Dermis blood vessel endothelial cell (primary cell): ENCODE measurements at places on chromosomes 1 and 21.

DNA sequence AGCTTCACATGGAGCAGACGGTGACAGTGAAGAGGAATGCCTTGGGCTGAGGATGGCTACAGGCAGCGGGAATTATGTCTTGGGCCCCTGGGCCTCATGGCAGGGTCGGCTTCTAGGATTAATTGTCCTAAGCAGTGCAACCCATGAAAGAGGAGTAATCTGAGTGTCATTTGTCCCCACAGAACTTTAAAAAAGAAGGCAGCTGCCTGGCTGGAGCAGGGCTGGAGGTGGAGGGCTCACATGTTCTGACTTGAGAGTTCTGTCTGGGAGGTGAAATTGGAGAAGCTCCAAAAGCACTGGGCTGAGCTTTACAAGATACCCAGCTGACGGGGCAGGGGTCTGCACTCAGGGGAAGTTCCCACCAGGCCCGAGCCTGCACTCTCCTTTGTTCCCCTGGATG is 22.6 kb downstream of the CACNA1S start:
- no peak for DNase-seq

- DNase-seq = peak; percentile 60
These were observed 279.8 kb upstream of the VAMP3 start for GRCh38 chr1:7491109-7491817.

DNA sequence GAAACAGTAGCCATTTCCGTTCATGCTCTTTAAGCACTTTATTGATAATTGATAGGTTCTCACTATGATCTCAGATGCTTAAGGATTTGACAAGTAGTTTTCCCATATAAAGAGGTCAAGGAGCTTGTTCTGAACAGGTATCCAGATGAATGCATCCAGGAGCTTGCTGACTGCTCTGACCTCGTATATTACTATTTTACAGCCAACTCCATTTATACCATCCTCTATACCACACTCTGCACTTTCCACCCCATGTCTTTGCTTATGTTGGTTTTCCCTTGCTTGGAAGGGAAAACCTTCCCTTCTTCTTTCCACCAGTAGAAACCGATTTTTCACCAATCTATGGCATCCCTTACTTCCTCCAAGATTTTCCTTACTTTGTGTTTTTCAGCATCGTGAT is 107.2 kb downstream of the LHX9 start:
- DNase-seq = no peak

- no peak for DNase-seq
These were observed 109.2 kb downstream of the USP25 start for GRCh38 chr21:15839026-15839425.

DNA sequence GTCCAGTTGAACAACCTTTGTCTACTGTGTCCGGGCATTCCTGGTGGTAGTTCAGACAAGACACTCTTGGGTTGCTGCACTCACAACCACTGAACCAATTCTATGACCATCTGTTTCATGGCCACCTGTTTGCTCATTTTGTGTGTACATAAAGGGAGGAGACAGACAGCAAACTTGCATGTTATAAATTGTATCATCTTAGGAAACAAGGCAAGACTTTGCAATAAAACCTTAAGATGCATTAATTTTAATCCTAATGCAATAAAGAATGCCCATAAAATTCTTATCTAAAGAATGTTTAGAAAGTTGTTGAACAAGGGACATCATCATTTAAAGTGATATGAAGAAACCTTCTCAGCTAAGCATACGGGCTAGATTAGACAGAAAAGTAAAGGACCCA is 34.8 kb downstream of the ADAM30 start:
- DNase-seq = no peak

DNA sequence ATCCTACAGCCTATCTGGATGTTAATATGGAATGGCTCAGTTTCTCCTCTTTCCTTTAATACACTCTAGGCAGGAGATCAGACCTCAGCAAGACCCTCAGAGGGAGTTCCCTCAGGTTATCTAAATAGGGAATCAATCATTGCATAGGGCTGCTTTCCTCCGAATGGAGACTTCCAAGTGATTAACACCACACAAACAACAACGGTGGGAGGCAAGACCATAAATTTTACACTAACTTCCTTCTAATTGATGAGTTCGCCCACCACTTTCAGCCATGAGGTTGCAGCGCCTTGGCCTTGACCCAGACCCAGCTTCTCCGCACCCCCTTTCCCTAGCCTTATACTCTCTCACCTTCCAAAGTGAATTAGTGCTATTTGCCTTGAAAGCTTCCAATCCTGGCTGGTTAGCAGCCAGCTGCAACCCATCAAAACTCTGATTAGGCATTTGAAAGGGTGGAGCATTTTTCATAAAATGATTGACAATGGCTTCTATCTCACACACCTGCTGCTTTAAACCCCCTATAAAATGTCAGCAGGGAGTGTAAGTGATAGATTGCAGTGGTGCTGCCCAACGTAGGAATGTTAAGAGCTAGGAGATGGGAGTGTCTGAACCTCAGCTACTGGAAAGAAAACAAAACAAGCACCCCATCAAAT is 534.9 kb upstream of the USP24 start:
- DNase-seq = no peak

DNA sequence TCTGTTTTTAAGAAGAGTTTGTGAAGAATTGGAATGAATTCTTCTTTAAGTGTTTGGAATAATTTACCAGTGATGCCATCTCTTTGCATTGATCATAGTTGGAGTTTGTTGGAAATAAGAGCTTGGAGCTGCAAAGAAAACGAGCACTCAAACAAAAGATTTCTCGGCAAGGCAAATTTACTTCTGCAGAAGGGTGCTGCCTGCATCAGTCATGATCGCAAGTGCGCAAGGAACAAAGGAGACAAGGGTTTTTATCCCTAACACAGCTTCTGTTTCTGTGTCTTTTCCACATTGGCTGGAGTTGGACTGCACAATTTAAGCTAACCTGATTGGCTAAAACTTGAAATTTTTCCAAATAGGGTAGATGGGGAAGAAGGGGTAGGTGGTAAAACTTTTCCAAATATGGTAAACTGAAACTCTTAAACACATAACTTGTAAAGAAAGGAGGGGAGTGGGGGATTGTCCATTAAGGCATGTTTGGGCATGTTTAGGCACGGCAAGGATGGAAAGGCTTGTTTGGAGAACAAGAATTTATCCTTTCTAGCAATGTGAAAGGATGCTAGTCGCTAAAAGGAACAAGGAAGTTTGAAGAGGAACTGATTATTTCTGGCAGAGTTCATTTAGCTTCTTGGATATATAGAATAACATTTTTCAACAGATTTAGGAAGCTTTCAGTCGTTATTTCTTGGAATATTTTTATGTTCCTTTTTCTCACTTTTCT is 3.5 kb upstream of the AADACL4 start:
- DNase-seq = peak; percentile 17

- DNase-seq = no peak
These were observed 47.1 kb downstream of the PHACTR4 start for GRCh38 chr1:28416509-28417194.

- no peak for DNase-seq
These were observed 125.6 kb downstream of the SPATA46 start for GRCh38 chr1:162251102-162251501.

DNA sequence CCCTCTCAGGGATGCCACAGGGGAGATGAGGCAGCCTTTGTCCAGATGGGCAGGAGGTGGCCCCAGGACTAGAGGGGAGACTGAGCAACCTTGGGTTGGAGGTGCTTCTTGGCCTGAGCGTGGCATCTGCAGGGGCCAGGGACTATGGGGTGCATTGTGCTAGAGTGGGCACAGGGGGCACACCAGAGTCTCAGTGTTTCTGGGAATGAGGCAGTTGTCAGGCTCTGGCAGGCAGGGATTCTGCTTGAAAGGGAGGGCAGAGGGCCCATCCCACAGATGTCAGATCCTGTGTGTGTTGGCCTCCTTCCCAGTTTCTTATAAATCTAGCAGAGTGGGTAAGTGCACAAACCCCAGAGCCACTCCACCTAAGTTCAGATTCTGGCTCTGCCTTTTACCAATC is 13.7 kb downstream of the LGR6 start:
- DNase-seq = peak; percentile 71

DNA sequence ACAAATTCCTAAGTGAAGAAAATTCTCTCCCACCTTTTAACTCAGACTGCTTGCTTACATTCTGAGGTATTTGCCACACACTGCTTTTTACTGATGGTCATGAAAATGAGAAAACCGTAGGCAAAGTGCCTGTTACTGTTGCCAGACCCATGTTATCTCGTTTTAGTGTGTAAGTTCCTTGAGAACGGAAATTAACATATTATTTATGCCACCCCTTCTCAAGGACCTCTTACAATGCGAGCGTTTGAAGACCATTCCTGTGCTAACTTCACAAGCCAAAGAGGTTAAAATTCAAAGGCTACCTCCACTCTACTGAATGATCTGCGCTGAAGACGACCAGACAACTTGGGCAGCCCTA is 509 bp downstream of the NVL start:
- no peak for DNase-seq

DNA sequence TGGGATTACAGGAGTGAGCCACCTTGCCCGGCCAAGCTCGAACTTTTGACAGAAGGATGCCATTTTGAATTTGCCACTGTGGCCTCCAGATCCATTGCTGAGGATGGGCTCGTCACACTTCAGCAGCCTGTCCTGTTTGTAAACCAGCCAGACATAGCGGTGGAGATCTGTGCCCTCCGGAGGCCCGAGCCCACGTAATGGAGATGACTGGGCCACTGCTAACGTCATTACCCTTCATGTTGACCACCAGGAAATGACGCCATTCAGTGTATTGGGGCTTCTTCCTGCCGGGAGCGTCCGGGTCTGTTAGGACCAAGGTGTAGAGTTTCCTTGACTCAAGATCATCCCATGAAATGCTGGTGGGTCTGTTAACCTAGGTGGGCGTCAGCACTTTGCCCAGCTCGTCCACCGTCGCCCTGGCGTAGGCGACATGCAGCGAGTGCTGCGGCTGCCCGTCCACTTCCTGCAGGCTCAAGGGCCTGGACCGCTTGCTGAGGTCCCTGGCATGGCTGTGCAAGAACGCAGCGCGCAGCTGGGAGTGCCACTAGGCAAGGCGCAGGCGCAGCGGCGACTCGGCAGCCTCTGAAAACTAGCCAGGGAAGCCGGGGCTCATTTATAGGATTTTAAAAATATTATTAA is 40.8 kb downstream of the PTPRC start:
- no peak for DNase-seq

- DNase-seq = no peak
These were observed 42.3 kb downstream of the KIF26B start for GRCh38 chr1:245197121-245197520.

- no peak for DNase-seq
These were observed 126.3 kb upstream of the TMPRSS2 start for GRCh38 chr21:41634211-41634694.

- no peak for DNase-seq
These were observed 7.2 kb downstream of the ZDHHC18 start for GRCh38 chr1:26833432-26834405.

GRCh38 chr1:182264185-182264584 is 127.4 kb downstream of the GLUL start:
- DNase-seq = no peak

DNA sequence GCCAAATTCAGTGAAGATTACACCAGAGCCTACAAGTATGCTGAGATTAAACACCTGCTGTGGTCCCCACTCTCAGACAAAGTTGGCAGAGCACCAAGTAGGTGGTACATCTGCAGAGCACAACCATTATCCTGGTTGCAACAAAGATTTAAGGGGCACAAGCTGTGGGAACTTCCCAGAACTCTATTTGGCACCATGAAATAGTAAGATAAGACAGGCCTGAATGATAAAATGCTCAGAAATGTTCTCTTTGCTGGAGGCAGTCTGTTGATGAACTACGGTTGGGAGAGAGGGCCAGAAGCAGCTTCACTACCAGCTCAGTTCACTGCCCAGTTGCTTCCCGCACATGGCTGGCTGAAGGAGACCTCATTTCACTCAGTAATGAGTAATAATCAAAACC is 19.9 kb downstream of the RPL5 start:
- no peak for DNase-seq

GRCh38 chr1:30472009-30472408 is 251.4 kb downstream of the MATN1 start:
- DNase-seq = no peak

DNA sequence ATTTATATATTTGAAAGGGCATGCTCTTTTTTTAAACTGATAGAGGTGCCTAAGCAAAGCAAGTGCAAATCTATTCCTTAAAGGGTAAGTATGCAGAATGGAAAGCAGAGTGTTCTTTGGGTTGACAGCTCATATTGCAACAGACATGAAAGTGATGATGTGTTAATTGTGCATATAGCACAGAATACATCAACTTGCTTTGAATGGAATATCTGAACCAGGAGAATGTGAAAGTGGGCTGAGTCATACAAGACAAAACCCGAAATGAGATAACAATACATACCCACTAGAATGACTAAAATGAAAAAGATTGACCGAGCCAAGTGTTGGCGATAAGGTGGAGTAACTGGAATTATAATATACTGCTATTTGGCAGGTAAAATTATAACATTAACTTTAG is 4.3 kb downstream of the CR1 start:
- no peak for DNase-seq

GRCh38 chr1:92980732-92981647 is 19.7 kb upstream of the DIPK1A start:
- no peak for DNase-seq
